ENCODE measurements at places on chromosomes 4 and X.

GRCh38 chr4:153326513-153326912, 18.0 kb upstream of the MND1 start:
- DNase-seq, result no peak

DNA sequence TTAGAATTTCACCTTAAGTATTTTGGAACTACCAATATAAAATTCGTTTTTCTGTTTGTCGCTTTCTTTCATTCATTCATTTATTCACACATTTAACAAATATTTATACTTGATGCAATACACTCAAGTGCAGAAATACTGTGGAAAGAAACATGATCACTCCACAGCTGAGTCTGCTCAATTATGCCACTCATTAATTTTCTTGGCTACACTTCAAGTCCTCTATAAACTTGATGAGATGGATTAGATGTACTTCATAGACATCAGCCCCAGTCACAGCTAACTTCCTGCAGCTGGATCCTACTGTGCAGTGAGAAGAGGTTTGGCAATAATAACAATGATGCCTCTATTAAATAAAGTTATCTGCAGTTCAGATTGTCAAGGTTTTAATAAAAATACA, 208.1 kb downstream of the PDGFC start:
- no peak for DNase-seq

GRCh38 chr4:8378776-8379175, 61.7 kb downstream of the ACOX3 start:
- DNase-seq, result no peak

DNA sequence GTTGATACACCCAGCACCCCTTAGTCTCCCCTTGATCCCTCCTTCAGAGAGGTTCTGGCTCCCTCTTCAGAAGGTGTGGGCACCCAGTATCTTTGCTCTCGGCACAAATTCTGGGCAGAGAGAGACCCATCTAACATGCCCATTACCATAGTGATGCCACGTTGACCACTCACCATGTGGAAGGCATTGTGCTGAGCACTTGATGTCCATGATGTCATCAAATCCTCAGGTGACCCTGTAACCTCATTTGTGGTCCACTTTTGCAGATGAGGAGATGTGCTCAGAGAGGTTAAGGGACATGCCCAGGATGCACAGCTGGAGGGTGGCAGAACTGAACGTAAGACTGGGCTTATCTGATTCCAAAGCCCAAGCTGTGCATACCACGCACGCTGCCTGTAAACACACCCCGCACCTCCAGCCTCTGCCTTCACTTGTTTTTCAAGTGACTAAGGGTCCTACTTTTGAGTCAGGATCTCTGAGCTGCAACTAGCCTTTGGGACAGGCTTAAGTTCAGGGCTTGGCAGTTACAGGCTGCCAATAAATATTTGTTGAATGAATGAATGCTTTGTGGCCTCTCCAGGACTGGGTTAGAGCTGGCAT, 55.2 kb downstream of the HTRA3 start:
- no peak for DNase-seq

DNA sequence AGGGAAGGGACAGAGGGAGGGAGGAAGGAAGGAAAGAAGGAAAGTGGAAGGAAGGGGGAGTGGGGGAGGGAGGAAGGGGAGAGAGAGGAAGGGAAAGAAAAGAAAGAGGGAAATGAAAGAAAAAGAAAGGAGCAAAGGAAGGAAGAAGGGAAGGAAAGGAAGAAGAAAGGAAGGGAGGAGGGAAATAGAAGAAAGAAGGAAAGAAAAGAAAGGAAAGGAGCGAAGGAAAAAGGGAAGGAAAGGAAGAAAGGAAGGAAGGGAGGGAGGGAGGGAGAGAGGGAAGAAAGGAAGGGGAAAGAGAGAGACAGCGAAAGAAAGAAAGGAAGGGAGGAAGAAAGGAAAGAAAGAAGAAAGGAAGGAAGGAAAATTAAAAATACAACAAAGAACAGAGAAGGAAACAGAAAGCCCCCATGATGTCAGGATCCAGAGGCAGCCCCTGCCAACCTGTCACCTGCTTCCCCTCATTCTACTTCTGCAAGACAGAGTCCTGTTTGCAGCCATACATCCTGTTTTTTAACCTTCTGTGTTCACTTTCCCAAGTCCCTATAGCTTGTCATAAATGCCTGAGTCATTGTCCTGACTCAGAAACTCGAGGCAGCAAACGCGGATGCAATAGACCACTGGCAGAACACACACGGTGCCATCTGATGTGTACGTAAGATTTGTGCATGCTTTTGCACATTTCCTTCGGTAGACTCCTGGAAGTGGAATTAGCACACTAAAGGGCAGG, 77.0 kb upstream of the C4orf50 start:
- no peak for DNase-seq

DNA sequence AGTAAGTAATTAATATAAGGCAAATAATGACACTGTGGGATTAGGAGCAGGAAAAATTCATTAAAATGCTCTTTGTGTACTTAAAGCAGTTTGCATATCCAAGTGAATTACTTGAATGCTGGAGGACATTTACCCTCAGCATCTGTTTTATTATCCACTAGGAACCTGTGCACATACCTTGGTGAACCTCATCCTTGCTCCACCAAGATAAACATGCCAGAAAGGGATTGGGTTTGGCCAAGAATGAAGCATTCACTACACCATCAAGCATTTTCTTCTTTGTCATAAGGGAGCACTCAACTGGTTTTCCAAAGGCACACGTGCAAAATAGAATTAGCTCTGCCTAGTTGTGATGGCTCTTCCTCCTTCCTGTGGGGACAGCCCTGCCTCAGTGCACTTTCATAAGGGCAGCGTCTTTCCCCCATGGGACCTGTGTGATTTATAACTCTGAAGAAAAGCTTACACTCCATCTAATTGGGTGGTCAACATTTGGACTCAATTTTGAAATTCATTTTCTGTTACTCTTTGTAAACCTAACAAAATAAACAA, 291.7 kb downstream of the USP46 start:
- no peak for DNase-seq

DNA sequence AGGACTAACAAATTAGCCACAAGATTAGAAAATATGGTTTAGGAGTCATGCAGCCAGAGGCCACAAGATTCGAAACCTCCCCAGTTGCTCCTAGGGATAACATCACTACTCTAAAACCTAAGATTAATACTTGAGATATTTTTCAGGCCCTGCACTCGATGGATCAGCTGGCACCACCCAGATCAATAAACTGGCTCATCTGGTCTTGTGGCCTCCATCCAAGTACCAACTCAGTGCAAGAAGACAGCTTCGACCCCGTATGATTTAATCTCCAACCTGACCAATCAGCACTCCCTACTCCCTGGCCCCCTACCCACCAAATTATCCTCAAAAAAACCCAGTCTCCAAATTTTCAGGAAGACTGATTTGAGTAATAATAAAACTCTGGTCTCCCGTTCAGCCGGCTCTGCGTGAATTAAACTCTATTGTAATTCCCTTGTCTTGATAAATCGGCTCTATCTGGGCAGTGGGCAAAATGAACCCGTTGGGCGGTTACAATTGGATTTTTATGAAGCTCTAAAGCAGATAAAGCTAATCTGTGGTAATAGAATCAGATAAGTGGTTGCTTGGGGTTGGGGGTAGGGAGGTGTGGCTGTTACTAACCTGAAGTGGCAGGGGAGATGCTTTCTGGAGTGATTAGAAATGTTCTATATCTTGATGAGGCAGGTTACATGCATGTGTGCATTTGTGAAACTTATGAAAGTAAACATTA, 91.8 kb upstream of the ATXN3L start:
- DNase-seq, result no peak

- no peak for DNase-seq
Measured at GRCh38 chr4:13920901-13921300, 293.4 kb upstream of the BOD1L1 start.

GRCh38 chr4:80073473-80074008, 512 bp upstream of the ANTXR2 start:
- no peak for DNase-seq

GRCh38 chrX:96578781-96579180, 105.9 kb upstream of the DIAPH2 start:
- DNase-seq, result no peak

DNA sequence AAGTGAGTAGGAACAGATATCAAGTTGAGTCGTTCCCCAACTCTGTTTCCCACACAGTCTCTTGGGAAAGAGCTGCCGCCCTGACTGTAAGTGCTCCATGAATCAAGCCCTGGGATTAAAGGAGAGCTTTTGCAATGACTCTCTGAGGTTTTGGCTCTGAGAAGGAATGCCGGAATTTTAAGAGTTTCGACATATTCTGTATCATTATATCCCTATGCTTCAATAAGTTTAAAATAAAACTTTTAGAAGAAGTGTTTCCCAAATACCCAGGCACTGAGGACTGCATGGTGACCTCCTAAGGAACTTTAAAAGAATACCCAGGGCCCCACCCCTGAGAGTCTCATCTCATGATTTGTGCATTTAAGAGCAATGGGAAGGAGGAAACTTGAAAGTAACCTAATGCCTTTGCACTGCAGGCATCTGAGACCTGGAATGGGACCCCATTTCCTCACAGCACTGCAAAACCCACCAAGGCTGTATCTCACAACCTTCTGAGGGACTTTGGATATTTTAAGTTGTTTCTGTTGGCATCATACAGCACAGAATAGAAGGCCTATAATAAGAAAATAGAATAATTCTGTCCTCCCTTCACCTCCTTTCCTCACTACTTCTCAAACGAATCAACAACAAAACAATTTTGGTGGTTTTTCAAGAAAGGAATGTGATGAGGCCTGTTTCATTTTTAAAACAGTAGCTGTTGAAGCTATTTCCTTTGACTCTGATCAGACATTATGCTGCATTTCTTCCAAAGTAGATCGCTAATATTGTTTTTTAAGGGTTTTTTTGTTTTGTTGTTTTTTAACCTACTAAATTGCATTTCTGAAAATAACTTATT, 121.2 kb downstream of the GASK1B start:
- DNase-seq, result no peak

GRCh38 chrX:155071694-155072280, 479 bp downstream of the BRCC3 start:
- DNase-seq, result no peak

GRCh38 chr4:99061048-99061700, 27.4 kb downstream of the ADH5 start:
- DNase-seq, result no peak

DNA sequence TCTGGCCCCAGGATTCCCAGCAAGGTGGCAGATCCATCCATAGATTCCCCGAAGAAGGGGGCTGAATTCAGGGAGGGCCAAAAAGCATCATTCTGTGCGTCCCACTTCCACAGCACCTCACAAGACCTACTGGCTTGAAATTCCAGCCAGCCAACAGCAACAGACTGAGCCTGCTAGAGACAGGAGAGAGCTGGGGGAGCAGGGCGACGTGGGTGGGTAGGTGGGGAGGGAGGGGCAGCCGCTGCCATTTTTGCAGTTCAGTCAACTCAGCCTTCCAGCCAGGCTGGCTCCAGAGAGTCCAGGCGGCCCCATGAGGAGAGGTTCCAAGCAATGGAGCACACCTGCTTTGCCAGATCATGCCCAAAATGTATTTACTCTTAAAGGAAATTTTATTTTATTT, 117.6 kb upstream of the DCAF12L1 start:
- DNase-seq, result no peak
